ENCODE measurements at places on chromosomes 5 and 9.

- DNase-seq: peak; percentile 47
These were observed 24.1 kb upstream of the PCSK5 start for GRCh38 chr9:75866273-75866871.

GRCh38 chr9:7174884-7175283, 417.1 kb downstream of the KDM4C start:
- no peak for DNase-seq

DNA sequence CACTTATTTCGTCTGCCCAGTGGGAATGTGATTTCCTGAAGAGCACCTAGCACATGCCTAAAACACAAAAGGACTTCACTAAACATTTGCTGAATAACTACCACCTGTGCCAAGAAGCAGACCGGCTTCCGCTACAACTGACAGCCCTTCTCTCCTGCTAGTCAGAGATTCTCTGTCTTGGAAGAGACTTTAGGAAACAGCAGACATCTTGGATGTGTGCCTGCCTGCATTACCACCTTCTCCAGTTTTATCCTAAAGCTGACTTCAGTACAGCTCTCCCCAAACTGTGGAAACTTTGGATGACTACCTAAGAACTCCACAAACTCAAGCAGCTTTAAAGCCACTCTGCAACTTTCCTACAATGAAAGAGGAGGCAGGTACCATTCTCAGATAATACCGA, 116.5 kb upstream of the MAN2A1 start:
- DNase-seq: no peak

- peak; percentile 78 for DNase-seq
These were observed 10.8 kb downstream of the FIBCD1 start for GRCh38 chr9:130927995-130928900.

- peak; percentile 17 for DNase-seq
These were observed 40.9 kb upstream of the PWWP2A start for GRCh38 chr5:160159991-160160792.

DNA sequence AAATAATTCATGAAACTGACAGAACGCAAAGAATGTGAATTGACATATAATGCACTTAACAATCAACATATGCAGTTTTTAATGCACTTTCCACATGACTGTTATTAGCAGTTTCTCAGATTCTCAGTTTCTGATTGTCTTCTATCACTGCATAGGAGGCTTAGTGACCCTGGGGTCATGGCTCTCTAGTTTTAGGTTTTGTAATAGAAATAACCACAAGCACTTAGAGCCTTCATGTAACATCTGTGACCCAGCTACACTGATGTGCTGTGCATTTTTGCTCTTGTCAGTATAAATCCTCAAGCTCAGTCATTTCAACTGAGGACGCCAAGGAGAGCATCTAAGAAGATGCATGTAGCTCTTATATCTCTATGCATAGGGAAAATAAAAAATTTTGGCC, 163.1 kb upstream of the IZUMO3 start:
- no peak for DNase-seq

DNA sequence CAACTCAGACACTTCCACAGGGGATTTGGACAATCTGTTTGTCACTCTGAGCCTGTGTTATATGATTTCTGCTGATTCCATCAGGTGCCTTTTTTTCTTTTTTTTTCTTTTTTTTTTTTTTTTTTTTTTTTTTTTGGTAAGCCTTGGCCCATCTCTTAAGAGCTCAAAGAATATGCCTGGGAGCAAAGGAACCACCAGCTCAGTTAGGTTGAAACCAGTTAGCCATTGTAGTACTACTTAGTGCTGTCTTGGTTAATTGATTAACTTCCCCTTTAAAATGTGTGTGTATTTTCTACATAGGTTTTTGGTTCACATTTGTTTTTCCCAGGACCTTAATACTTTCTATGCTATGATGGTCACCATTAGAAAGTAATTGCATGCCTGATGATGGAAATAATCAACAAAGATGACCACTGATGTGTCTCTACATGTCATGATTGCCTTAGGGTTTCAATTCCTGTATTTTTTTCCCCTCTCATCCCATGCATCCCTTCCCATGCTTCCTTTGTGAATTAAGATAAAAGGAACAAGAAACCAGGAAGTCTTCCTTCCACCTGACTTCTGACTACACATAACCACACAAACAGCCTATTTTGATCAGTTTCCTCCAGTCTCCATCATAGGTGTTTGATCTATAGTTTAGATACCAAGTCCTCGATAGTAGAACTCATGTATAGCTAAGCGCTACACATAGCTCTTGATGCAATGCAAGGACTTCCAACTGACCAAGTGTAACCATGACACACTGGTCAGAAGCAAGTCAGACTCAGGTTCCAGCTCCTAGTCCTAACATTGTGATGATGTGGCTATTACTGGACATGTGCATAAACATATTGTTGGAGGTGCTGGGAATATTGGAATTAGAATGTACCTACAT, 306.1 kb downstream of the EFNA5 start:
- no peak for DNase-seq

DNA sequence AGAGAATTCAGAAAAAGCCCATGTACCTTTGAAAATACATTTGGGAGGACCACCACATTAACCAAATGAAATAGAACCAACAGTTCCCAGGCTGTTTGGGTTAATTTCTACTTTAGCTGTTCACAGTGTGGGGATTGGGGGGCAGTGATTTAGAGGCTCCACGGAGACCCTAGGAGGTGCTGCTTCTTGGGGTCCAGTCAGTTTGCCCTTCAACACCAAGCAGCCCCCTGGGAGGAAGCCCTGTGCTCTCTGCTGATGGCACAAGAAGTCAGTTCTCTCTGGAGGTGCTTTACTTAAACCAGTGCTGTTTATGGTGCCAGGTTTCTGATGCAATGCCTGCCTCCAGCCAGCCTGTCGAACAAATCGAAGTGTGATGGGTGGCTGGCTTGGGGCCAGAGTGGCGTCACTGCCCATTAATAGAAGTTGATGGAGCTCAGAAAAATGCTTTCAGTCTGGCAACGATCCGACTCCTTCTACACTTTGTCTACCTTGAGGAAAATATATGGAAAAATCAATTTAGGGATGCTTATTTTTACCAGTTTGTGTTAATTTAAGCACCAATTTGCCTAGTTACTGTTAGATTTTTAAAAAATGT, 134.0 kb downstream of the SNX18 start:
- DNase-seq: peak; percentile 81

- DNase-seq: no peak
These were observed 145.2 kb downstream of the MTRR start for GRCh38 chr5:8013948-8014710.

- peak; percentile 74 for DNase-seq
These were observed 370.2 kb upstream of the C9orf72 start for GRCh38 chr9:27943501-27943900.

GRCh38 chr9:136392538-136393449, 7.2 kb downstream of the SNAPC4 start:
- no peak for DNase-seq

- DNase-seq: peak; percentile 58
These were observed 69.5 kb upstream of the ANXA1 start for GRCh38 chr9:73081979-73082657.

DNA sequence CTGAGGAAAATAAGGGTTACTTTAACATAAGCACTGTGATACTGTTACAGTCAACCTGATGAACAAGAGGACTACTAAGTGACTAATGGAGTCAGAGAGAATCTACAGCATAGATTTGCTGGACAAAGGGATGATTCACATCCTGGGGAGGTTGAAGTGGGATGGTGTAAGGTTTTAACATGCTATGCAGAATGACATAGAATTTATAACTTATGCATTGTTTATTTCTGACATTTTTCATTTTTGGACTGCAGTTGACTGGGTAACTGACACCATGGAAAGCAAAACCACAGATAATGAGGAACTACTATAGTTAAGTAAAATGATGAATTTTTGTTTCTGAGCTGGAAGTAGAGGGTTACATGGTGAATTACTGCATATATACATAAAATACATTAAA, 389.2 kb downstream of the MAT2B start:
- DNase-seq: no peak

DNA sequence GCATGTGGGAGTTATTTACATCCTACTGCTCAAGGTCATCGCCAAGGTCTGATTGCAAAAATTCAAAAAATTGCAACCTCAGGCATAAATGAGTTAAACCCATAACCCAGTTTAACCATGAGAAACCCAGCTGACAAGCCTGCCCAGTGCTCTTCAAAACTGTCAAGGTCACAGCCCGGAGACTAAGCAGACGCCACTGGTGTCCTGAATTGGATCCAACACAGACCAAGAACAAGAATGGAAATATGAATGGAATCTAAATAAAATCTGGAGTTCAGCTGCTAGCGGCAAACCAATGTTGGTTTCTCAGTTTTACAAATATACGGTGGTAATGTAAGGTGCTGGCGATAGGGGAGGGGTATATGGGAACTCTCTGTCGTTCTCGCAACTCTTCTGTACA, 201.5 kb upstream of the MVB12B start:
- DNase-seq: no peak

- DNase-seq: no peak
These were observed 31.5 kb downstream of the ASS1 start for GRCh38 chr9:130476151-130476730.

DNA sequence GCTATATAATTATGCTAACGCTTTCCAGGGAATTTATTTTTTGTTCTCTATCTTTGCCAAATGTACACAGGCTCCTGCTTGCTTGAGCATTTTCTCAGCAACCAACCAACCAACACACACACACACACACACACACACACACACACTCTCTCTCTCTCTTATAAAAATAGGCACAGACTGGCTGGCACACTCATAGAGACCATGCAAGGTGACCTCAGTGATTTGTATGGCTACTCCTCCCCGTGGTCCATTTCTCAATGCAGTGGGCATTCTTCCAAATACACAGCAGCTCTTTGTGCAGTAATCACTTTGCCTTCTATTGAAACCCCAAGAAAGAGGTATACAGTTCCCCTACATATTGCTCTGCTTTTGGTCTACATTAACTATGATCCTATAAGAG, 416.0 kb downstream of the MAN2A1 start:
- peak; percentile 38 for DNase-seq

DNA sequence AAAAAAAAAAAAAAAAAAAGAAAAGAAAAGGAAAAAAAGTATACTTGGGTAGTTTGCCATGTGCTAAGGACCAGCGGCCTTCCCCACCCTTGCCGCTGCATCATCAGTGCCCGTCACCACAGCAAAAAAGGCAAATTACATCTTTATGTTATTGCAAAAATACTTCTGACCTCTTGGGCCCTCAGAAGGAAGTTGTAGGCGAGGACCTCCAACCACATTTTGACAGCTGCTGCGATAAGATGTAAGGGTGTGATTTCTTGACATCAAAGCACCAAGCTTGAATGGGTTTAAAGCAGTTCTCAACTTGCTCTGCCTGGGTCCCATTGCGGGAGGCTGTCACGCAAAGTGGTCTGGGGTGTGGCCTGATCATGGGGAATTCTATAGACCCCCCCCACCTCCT, 39.2 kb downstream of the DMRT1 start:
- no peak for DNase-seq

DNA sequence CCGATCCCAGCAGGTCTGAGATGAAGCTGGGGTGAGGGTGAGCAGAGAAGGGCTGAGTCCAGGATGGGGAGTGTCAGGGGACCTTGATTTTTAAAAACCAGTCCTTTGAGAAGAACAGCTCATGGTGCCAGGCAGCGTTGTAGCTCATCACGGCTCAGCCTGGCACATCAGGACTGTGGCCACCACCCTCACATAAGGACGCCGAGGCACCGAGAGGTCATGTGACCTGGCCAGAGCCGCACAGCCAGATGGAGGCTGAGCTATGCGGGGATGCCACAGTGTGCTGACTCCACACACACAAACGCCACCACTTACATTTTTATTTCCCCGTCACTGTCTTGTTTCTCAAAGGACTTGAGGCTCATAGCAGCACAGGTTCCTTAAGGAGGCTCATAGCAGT, 32.9 kb upstream of the CEP72 start:
- DNase-seq: no peak

- no peak for DNase-seq
These were observed 1.5 kb upstream of the TTC39B start for GRCh38 chr9:15308511-15308910.

- DNase-seq: no peak
These were observed 33.7 kb downstream of the CENPP start for GRCh38 chr9:92359394-92359995.
